ENCODE measurements at places on chromosomes 1 and 21. TPM values are rescaled to one million over a fixed set of nuclear protein-coding genes. Genes with fewer than 3 reads are reported as not detected.
A peak's percentile ranks its signal among the peaks of the same experiment; 100 is the strongest.

Gene ANGPTL7
- 2.6 TPM for total RNA-seq

Gene DCST2
- not detected for total RNA-seq

Gene BARHL2
- not detected for total RNA-seq

DNA sequence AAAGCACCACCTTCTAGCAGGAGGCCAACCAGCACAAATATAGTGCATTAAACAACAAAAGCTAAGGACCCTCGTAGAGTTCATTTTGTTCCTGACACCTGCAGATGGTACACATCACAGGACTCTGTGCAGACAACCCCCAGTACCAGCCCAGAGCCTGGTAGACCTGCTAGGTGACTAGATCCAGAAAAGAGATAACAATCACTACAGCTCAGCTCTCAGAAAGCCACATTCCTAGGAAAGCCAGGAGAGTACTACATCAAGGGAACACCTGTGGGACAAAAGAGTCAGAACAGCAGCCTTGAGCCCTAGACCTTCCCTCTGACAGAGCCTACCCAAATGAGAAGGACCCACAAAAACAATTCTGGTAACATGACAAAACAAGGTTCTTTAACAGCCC is 344.7 kb upstream of the PTBP2 start:
- H3K27ac ChIP-seq: no peak overlapping the region
- DNase-seq: no peak
- H3K36me3 ChIP-seq: no peaks in the 10 kb centered on the region
- H3K27me3 ChIP-seq: no peaks in the 10 kb centered on the region

- H3K4me3 ChIP-seq: no peak overlapping the region
- no peaks in the 10 kb centered on the region for H3K27me3 ChIP-seq
Observed at GRCh38 chr1:54663725-54664124, 22.1 kb downstream of the MROH7 start.

- H3K27me3 ChIP-seq: no peaks in the 10 kb centered on the region
- no peak for DNase-seq
- no peaks in the 10 kb centered on the region for H3K36me3 ChIP-seq
Observed at GRCh38 chr1:28247612-28248272, 11.6 kb upstream of the SESN2 start.

DNA sequence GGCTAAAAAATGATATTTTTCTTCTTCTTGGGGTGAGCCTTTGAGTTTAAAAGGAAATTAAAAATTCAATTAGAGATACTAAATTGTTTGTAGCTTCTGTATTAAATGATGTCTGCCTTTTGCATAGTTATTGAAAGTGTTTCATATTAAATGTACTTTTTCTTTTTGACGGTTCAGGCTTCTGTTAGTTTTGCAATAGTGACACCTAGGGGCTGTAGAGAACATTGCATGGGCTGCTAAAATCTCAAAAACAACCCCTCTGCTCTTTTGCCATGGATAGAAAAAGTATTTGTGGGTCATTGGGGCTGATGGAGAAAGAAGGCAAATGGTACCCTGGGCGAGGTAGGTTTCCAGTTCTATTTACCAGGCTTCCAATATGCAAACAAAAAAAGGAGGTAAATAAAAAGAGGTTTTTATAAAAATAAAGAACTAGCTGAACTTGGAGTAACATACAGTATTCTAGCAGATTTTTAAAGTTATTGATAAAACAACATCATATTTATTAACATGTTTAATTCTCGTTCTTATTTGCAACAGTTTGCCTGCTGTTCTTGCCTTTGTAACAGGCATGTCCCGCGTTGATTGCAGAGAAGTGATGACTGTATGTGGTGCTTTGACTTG is 115.4 kb upstream of the HOOK1 start:
- no peak overlapping the region for H3K27ac ChIP-seq
- no peak for DNase-seq
- H3K27me3 ChIP-seq: no peaks in the 10 kb centered on the region
- no peaks in the 10 kb centered on the region for H3K36me3 ChIP-seq
- no peak overlapping the region for H3K4me3 ChIP-seq

DNA sequence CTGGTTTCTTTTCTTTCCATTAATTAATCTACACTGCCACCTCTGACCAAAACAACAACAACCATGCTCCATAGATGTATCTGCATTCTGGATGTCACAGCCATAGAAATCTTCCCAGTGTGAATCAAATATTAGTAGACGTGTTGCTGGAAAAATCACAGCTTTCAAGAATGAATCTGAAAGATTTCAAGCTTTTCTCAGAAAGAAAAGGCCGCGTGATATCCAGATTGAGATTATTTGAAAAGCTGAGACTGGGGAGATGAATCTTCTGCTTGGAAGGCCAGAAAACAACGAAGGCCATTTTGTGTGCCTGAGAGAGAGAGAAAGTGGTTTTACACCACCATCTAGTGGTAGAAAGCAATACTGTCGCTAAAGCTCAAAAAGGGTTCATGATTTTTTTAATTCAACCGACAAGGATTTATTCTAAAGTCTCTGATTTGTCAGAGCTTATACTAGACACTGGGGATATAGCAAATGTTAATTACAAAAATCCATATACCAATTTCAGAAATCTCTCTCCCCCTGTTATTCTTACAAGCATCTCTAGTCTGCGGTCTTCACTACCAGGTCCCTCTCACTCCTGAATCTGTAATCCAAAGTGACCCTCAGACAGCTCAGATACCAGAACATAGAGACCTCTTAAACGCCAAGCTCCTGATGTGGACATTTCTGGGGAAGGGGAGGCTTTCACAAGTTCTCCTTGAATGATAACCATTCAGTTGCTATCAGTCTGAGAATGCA is 87.5 kb upstream of the SGIP1 start:
- no peaks in the 10 kb centered on the region for H3K36me3 ChIP-seq
- no peaks in the 10 kb centered on the region for H3K27me3 ChIP-seq
- peak overlapping the region; percentile 49 for H3K27ac ChIP-seq
- no peak overlapping the region for H3K4me3 ChIP-seq

DNA sequence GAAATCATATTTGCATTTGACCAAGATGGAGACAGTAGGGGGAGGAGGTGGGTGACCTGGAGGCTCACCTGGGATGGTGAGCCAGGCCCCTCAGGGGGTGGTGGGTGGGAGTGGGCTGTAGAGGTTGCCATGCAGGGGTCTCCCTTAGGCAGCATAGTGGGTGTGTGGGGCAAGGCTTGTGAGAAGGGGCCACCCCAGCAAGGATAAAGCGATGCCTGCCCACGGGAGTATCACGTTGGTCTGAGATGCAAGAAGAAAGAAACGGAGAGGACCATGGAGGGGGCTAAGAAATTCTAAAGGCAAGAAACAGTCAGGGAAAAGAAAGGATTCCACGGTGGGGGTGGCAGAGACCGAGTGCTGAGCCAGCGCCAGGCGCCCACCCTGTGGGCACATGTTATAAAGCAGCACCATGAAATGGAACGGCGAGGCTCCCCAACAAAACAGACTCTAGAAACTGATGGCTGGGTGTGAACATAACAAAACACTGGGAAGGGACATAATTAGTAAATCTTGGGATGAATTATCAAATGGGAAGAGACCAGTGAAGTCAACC is 11.7 kb upstream of the C2CD2 start:
- DNase-seq: no peak
- H3K27ac ChIP-seq: no peak overlapping the region
- H3K4me1 ChIP-seq: peaks cover 4% of the 10 kb centered on the region
- H3K27me3 ChIP-seq: no peaks in the 10 kb centered on the region
- H3K4me3 ChIP-seq: no peak overlapping the region

- H3K4me1 ChIP-seq: peaks cover 60% of the 10 kb centered on the region
- no peaks in the 10 kb centered on the region for H3K27me3 ChIP-seq
- DNase-seq: peak; percentile 43
- H3K27ac ChIP-seq: peak overlapping the region; percentile 59
- no peaks in the 10 kb centered on the region for H3K36me3 ChIP-seq
- no peak overlapping the region for H3K4me3 ChIP-seq
Observed at GRCh38 chr1:109790735-109791494, 27.2 kb upstream of the EPS8L3 start.

DNA sequence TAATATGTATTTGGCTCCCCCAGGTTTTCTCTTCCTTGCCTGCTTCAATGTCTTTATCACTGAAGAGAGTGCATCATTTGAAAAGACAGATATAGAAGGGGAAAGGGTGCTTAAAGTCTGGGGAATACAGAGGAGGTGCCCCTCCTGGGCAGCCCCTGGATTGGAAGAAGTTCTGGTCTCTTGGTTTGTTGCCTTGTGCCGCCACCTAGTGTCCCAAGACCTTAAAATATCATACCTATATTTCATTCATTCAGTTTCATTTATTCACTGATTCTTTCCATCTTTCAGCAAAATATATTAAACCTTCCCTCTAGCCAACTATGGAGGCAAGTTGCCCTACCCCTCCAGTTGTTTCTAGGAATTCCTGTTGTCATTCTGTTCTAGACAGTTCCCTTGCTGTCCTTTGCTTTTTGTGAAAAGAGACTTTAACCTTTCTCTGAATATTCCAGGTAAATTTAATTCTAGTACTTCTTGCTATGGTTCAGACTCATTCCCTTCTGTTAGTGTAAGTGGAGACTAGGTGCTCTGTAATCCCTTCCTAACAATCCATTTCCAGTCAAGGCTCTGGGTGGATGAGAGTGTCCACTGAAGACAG is 56.1 kb downstream of the MEF2D start:
- H3K36me3 ChIP-seq: no peaks in the 10 kb centered on the region
- H3K4me1 ChIP-seq: peaks cover 7% of the 10 kb centered on the region
- no peak overlapping the region for H3K27ac ChIP-seq
- no peak for DNase-seq
- H3K4me3 ChIP-seq: no peak overlapping the region

DNA sequence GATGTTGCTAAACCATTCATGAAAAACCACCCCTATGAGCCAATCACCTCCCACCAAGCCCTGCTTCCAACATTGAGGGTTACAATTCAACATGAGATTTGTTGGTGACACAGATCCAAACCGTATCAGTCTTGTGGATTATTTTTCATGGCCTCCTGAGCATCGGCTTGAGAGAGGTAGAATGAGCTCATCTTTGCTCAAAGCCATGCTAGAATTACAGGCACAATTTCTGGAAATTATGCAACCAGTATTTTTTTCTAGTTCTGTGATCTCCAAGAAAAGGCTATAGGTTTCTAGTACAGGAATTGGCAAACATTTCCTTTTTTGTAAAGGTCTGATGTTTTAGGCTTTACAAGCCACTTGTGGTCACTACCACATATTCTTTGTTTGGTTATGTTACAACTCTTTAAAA is 219.4 kb downstream of the DUSP10 start:
- no peak overlapping the region for H3K27ac ChIP-seq
- DNase-seq: no peak
- no peaks in the 10 kb centered on the region for H3K36me3 ChIP-seq

GRCh38 chr1:211353562-211354212 is 27.1 kb downstream of the TRAF5 start:
- H3K36me3 ChIP-seq: peaks cover 44% of the 10 kb centered on the region
- no peak overlapping the region for H3K27ac ChIP-seq
- H3K27me3 ChIP-seq: no peaks in the 10 kb centered on the region
- no peaks in the 10 kb centered on the region for H3K4me1 ChIP-seq
- no peak overlapping the region for H3K4me3 ChIP-seq

GRCh38 chr1:4488018-4488417 is 166.4 kb upstream of the AJAP1 start:
- no peaks in the 10 kb centered on the region for H3K36me3 ChIP-seq
- no peak overlapping the region for H3K27ac ChIP-seq
- no peaks in the 10 kb centered on the region for H3K27me3 ChIP-seq
- H3K4me3 ChIP-seq: no peak overlapping the region
- no peak for DNase-seq

All from stomach (tissue), 19 donors.